AG08395 (cell line): ENCODE measurements at places on chromosomes 7 and 10.

DNA sequence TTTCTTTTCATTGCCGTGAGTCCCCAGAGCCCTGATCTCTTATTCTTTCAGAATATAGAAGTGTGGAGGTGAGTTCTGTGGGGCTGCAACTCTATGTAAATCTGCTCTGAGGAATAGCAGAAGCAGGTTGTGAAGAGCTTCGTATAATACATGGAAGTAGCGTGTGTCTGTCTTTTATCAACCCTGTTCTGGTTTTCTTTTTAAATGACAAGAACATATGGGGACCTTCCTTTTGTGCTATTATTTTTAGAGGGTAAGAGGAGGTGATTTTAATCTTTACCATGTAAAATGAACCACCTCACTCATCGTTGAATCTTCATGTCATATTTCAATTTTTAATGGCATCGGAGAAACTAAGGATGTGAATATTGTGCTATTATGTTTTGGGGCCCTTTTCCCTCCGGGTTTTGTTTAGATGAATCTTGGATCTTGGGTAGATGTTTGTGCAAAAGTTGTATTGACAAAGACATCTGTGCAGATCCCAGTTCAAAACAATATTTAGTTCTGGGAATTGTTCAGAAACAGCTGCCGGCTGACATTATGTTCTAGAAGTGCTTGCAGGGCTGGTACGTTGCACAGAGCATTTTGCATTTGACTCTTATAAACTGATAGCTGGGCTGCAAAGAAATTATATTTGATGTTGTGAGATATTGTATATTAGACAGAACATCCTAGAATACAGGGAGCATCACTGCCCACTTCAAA is 46.7 kb downstream of the PLXDC2 start:
- no peak for DNase-seq

DNA sequence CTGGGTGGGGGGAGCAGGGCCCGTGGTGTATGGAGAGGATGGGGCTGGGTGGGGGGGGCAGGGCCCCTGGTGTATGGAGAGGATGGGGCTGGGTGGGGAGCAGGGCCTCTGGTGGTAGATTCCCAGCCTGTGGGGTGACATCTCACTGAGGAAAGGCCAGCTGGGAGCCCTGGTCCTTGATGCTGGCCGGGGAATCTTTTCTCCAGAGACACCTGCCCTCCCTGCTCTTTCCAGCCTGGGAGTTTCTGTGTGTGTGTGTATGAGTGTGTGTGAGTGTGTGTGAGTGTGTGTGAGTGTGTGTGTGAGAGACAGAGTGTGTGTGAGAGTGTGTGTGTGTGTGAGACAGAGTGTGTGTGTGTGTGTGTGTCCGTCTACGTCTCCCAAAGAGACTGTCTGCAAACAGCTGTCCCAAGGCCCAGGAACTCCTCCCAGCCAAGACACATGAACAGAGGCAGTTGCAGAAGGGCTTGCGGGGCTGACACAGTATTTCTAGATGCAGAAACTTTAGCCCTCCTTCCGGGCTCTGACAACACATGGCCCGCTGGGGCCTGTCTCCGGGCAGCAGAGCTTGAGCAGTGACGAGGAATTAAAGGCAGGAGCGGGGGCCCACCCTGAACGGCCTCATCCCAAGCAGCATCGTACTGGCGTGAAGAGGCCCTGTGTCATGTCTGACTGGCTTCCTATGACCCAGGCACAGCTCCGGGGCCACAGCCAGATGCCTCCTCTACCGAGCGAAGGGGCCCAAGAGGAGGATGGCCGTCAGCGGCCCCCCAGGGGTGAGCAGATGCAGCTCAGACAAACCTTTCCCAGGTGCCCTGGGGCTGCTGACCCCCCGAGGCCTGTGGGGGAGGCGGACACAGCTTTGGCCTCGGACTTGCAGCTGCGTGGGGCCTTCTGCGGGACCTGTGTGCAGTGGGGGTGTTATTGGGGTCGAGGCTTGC is 24.3 kb downstream of the FAM20C start:
- DNase-seq, result no peak

DNA sequence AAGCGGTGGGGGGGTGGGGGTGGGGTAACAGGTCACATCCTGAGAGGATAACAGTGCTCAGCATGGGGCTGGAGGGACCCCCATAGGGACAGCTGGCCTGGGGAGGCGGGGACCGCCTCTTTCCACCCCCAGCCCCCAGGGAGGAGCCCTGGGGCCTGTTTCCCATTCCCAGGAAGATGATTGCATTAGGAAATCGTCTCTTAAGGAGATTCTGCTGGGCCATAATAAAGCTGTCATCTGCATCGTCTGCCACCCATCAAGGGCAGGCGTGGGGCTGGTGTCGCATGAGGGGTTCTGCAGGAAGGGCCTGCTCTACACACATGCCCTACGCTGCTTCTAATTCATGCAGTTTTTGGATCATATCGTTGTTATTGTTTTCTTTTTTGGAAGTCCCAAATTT is 17.2 kb downstream of the RET start:
- DNase-seq, result no peak

- DNase-seq, result no peak
These were observed 195.6 kb downstream of the TNS3 start for GRCh38 chr7:47386273-47386835.

DNA sequence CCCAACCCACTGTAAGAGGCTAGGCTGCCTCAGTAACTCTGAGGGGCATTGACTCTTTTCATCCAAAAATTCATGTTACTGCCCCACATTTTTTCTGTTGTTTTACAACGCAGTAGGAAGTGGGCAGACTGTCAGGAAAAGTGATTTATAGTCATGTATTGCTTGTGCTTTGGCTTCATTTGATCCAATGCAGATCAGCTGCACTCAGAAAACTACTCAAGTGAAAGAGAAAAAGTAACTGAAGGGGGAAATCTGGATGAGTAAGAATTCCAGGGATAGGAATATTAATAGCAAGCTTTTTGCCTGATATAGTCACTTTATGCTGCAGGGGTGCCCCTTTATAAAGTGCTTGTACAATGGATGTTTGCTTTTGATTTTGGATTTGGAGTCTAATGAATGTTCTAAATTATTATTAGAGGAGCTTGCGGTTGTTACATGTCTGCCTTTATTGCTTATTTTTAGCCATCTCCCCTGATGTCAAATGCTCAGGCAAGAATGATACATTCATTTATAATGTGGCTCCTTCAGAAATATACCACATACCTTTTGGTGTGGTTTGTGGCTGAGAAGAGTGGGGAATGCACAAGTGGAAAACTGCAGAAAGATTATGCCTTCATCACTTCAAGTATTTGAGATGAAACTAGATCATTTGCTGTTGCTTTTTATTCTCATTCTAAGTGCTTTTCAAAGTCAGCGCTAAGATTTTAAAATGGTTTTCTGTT is 86.1 kb downstream of the EGFR start:
- DNase-seq, result no peak

DNA sequence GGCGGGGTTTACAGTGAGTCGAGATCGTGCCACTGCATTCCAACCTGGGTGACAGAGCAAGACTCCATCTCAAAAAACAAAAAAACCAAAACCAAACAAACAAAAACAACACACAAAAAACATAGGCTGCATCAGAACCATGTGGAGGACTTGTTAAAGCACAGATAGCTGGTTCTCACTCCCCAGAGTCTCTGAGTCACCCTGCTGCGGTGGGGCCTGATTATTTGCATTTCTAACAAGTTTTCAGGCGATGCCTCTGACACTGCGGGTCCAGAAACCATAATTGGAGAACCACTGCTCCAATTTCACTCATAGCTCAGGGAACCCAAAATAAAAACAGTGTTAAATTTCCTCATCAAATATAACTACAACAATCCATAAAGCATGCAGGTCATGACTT is 816.7 kb downstream of the MAGI2 start:
- DNase-seq, result no peak

DNA sequence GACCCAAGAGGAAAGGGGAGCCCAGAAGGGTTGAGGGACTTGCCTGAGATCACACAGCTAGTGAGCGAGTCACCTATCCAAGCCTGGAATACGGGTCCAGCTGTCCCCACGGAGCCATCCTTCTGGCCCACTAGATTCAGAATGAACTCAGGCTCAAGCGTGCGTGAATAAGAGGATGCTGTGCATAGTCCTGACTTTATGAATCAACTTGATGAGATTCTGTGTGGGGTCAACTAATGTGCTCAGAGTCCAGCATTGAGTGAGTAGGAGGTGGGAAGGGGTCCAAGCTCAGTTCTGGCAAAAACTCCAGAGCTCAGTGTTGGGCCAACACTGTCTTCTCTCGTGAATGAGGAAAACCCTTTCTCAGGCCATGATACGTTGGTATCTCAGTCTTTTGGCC is 41.4 kb downstream of the CAMK1D start:
- DNase-seq, result no peak

DNA sequence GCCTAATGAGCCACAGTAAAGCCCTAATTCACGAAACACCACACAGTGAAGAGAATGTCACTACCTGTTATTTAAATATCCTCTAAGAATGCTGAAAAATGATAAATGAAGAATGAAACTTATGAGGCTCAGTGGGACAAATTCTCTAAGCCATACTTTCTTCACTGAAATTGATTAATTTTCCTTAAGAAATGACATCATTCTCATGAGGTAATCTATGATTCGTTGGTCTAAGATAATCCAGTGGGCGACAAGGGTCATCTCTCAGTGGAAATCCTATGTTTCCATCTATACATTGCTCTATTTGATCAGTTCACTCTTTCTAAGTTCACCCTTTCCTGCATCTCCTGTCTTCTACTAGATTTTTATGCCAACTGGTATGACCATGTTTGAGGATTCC is 330.4 kb upstream of the ANKRD30A start:
- DNase-seq, result no peak

DNA sequence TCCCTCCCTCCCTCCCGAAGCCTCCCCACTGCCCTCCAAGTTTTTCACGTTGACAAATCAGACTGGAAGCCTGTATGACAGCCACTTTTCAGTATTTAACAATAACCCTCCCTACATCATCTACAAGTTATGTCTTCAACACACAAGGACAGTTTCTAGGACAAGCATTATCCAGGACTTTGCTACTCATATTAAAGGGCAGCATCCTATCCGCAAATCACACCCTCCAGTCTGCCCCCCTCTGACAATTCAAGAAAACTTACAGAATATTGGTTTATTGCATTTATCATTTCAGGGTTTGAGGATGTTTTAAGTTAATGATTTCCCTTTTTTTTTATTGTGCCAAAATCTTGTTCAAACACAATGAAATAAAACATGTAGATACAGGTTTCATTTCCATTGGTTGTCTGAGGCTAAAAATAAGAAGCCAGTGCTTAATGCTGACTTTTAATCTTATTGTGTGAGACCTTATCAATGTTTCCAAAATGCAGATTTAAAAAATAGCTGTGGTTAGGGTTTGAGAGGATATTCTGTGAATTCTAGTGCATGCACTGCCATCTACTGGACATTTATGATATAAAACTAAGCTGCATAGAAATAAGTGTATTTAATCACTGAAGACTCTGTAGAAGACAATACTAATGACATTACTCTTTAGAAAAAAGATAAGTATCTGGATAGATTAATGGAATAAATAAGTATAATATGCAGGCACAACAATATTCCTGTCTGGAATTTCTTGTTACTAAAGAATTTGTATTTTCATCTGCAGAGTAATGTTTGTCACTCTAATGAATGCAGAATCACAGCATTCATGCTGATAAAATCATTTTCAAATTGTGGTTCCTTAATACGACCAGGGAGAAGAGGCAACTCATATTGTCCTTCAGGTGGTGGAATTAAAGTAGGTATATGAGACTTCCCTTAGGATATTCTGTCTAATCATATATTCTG is 64.1 kb downstream of the CAV1 start:
- peak; percentile 43 for DNase-seq

GRCh38 chr7:16504019-16504418 is 22.6 kb upstream of the LRRC72 start:
- no peak for DNase-seq

- no peak for DNase-seq
These were observed 44.1 kb downstream of the TNRC18 start for GRCh38 chr7:5379546-5379945.
